Astrocyte of the spinal cord (primary cell): ENCODE measurements at places on chromosomes 1 and 21.

DNA sequence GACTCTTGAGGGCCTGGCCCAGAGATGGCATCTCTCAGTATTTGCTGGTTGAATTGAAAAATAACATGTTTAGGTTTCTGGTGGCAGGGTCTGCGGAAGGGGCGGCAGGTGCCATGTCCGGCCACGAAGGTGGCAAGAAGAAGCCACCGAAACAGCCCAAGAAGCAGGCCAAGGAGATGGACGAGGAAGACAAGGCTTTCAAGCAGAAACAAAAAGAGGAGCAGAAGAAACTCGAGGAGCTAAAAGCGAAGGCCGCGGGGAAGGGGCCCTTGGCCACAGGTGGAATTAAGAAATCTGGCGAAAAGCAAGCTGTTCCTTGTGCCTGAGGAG lies 14.3 kb upstream of the FGR start:
- no peak for DNase-seq

GRCh38 chr1:84569216-84569615 lies 5.0 kb downstream of the CTBS start:
- DNase-seq, result no peak

DNA sequence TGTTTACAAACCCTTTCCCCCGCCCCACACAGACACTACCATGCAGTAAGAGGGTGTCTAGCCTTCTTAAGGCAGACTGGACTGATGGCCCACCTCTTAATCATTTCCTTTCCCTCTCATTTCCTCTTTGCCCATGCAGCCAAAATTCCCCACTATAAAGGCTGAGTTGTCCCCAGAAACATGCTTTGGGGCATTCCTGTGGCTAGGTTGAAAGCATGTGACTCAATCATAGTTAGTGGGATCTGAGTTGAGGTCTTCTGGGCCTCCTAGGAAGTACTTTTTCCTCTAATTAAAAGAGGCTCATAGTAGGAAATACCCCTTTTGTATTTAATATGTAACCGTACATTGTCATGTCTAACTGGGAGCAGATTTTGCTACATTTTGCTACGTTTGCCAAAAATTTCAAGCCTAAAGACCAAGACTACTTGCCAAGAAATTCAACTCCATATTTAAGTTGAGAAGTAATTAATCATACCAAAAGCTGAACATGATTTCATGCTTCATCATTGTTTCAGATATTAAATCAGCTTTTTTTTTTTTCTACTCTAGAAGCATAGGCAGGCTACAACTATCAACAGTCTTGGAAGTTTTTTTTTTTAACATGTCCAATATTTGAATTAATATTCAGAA lies 174.7 kb downstream of the ADGRL4 start:
- peak; percentile 94 for DNase-seq

DNA sequence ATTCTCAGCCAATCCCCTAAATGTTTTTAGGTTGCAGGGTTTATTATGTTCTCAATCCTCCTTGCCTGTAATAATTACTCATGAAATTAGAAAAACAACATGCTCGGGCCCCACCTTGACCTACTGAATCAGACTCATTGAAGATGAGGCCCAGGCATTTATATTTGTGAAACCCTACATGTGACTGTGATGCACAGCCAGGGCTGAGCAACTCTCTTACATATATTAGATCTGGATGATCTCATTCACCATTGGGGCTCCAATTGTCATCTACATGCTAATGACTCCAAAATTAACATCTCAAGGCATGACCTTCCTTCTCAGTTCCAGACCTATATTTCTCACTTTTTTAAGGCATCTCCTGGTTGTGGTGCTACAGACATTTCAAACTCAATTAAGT lies 103.3 kb downstream of the WDR3 start:
- no peak for DNase-seq

- no peak for DNase-seq
These were observed 19.0 kb downstream of the DPH5 start for GRCh38 chr1:101006553-101006952.

DNA sequence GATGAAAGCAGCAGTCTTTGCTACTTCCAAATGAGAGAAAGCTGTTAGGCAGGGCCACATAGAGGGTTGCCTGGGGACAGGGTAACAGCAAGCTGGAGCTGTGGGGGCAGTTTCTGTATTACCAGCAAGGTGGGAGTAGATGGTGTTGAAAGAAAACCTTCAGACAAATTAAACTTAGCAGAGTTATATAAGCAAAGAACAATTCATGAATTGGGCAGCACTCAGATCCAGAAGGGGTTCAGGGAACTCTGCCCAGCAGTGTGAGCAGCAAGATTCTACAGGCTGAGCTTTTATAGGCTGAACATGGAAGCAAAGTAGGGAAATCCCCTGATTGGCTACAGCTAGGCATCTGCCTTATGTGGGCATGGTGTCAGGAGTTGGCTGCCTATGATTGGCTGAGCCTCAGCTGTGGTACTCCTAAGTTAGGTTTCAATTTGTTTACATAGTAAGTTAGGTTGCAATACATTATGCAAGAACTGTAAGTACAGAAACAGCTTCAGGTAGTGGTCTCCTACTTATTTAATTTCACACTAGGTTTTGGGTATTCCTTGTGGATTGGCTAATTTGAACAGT lies 64.1 kb upstream of the TMPRSS2 start:
- DNase-seq, result no peak

DNA sequence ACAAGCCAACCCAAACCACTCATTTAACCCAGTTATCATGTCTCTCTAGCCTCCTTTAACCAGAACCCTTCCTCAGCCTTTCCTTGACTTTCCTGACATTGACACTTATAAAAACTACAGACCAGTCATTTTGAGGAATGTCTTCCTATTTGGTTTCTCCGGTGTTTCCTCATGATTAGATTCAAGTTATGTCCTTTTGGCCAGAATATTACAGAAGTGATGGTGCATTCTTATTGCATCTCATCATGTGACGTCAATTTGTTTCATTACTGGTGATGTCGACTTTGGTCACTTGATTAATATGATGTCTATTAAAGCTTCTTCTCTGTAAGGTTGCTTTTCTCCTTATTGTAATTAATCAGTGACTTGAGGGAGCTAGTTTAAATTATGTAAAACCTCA lies 6.1 kb upstream of the RCSD1 start:
- no peak for DNase-seq

GRCh38 chr1:167627865-167628641 lies 2.0 kb upstream of the RCSD1 start:
- DNase-seq, result no peak

DNA sequence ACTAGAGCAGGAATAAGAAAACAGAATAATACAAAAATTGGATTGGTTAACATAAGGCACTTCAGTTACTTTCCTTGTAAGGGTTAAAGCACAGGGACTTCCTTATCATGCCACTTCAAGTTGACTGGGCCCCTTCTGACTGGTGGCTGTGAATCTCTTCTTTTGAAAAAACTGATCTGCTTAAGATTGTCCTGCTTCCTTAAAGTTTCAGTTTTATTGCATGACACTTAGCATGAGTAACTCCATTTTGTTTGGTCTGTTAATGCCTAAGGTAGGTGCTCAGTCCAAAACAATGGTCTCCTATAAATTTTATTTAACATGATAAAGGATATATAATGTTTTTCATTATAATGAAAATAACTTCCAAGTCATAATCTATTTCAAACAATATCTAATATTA lies 37.6 kb downstream of the UBE2U start:
- no peak for DNase-seq

DNA sequence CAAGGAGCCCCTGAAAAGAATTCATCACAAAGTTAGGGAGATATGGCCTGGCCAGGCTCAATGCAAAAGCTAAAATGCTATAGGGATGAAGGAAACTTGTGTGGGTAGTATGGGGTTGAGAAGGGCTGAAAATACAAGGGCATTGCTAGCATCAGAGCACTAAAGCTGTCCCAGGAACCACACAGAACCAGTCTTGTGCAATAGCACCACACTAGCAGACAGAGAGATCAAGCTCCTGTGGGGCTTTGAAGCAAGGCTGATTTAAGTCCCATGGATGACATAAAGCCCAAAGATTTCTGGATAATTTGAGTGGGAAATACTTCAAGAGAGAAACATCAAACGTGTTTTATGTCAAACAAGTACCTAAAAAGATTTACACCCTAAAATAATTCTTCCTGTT lies 97.1 kb downstream of the VAV3 start:
- DNase-seq, result no peak

DNA sequence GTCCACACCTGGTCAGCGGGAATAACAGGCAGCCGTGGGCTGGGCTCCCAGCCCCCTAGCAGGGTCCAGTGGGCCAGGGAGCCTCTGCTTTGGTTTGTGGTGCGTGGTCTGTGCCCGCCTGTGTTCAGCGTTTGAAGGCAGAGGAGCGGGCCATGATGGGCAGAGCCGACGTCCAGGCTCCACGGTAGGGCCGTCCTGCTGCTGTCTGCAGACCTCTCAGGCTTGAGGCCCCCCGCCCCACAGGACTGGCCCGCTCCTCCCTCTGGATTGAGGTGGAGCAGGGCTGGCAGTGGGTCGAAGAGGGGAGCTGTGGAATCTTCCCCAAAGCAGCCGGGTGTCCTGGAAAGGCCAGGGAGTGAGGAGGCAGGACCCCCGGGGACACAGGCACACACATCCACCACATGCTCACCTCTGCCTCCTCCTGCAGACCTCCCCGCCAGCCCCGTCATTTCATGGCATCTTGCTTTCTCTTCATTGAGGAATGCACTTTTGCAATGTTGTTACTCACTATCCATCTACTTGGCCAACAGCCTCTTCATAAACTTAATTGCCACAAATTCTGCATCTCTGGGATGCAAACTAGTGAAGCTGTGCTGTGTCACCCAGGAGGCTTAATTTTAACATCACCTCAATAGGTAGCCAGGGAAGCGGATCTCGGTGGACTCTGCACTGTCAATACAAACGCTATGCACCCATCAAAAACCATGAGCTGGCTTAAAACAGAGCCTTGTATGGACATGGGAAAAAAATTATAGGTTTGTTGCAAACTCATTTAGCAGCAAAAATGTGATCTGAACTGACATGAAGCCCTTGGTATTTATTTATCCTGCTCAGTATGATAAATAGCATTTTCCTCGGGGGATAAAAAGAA lies 85.9 kb downstream of the PDE9A start:
- DNase-seq, result no peak

GRCh38 chr1:20141466-20141865 lies 2.3 kb downstream of the PLA2G2F start:
- no peak for DNase-seq

DNA sequence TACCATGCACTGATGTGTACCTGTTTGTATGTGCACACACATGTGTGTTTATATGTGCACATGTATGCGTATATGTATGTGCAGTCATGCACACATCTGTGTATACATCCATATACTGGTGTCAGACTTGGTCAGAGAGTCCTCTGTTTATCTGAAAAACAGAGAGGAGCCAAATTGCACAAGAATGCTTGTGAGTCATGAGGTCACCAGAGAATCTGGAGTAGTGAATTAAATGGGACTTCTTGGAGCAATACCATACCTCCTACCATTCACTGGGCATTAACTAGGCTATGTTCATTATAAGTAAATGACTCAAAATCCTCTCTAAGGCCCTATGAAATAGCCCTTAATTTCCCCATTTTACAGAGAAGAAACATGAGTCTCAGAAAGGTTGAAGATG lies 272.1 kb upstream of the C1orf87 start:
- peak; percentile 9 for DNase-seq

GRCh38 chr1:209655411-209656231 lies 3.4 kb upstream of the LAMB3 start:
- no peak for DNase-seq

DNA sequence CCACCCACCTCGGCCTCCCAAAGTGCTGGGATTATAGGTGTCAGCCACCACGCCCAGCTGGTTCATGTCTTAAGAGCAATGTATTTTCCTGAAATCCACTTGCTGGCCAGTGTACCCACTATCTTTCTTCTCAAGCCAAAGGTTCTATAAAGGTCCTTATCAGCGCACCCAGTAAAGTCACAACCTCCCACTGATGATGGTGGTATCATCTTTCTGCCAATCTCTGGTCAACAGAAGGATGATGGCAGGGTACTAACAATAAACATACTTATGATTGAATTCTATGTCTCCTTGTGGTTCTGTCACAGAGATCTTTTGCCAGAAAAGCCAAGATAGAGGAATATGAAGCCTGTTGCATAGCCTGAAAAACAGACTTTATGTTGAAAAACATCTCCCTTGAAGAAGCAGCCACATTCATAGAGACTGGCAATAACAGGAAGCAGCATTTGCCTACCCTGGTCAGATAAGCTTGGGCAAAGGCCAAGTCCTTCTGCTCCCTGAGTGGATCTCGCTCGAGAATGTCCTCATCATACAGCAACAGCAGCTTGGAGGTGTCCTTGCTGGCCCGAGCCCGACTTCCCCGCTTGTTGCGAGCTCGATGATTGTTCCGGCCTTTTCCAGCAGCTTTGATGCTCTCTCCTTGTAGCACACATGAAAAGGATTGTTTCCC lies 73.0 kb downstream of the DAP3 start:
- DNase-seq, result no peak

DNA sequence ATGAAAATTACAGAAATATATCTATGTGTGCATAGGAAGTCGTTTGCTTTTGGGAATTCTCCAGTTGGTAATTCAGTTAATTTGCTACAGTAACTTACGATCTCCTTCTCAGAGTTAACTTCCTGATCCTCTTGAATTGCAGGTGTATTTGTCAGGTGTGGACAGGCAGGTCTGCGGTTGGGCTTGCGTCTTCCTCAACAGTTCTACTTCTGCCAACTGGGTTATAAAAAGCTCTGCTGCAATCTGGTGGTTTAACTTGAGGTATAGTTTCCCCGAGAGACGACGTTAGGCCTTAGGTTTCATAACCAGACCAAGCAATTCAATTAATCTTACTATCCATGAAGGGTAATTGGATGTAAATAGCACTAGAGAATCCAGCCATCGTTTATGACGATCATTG lies 88.2 kb downstream of the GABPA start:
- no peak for DNase-seq

- DNase-seq, result no peak
These were observed 78.6 kb downstream of the COLGALT2 start for GRCh38 chr1:183958958-183959357.

DNA sequence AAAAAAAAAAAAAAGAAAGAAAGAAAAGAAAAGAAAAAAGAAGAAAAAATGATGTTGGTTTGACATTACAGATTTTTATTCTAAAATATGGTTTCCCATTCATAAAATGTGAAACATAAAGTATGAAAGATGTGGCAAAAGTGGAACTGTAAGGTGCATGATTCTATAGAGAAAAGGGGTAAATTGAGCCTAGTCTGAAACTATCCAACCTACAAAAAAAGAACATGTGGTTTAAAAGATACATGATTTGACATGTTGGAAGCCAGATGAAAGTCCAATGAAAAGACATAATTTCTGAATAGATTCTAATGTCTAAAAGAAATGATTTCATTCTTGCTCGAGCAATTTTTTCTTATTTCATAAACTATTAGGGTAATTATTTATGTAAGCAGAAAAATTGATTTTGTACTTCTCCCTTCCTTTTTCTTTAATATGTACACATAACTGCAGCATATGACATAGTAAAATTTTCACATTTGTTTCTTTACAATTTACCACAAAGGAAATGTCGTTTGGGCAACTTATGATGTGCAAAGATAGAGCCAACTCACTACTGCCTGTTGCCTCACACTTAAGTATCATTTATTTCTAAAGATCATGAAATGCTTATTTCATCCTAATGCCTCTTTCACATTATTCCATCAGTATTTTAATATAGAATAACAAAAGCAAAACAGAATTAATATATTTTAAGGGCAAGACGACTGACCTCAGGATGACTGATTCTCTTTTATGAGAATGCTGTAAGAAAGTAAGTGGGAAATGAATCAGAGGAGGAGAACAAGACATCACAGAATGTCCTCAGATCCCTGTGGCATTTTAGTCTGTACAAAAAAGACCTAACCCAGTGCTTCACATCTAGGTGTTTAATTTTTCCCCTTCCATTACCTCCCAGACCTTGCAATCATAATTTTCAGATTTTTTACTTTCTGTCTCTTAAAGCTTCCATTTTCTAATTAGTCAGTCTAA lies 165.8 kb upstream of the HMCN1 start:
- peak; percentile 5 for DNase-seq
